Hippocampal formation (tissue), 2 donors: ENCODE measurements at places on chromosomes 6 and 20.

- DNase-seq = no peak
Measured at GRCh38 chr6:46262928-46263706, 92.3 kb upstream of the ENPP5 start.

DNA sequence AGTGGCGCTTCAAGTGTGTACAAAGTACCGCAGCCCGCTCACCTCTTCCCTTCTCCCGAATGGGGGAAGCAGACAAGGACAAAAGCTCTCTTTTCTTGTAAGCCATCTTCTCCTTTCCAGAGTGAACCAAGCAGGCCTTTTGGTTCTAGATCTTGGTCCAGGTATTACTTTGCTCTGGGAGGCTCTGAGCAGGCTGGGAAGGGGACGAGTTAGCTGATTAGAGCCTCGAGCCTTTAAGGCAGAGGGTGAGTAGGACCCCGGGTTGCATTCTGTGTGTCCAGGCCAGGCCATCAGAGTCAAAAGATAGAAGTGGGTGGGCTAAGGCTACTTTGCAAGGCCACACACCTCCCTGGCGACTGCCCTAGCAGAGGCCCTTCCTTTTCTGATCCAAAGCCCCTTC is 57.6 kb downstream of the GTF2H5 start:
- no peak for DNase-seq

DNA sequence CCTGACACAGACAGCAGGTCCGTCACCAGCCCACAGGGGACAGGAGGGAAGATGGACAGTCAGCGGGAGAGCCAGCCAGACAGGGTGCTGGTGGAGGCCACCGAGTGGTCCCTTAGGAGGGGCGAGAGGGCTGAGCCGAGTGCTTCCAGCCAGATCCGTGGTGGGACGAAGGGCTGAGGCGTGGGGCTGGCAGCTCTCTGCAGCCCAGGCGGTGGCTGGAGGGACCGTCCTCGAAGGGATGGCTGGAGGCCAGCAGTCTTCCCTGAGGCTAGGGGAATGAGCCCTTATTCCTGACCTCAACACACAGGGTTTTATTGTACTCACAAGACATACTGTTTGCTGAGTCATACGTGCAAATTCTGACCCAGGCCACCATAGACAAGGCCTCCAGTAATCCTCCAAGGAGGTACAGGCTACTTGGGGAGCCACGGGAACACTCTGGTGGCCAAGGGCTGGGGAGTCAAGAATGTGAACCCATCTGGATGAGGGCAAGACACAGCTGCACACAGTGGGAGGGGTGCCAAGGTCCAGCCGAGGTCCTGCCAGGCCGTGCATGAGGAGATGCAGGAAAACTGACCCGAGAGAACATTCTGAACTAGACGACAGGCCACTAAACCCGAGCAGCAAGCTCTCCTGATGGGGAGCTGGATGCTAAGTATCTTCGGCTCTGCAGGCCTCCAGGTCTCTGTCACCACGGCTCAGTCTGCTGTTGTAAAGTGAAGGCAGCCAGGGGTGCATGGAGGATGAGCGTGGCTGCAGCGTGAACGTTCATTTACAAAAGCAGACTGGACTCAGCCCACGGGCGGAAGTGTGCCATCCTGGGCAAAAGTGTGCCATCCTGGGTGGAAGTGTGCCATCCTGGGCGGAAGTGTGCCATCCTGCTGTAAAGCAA is 242.5 kb downstream of the TTLL2 start:
- no peak for DNase-seq

DNA sequence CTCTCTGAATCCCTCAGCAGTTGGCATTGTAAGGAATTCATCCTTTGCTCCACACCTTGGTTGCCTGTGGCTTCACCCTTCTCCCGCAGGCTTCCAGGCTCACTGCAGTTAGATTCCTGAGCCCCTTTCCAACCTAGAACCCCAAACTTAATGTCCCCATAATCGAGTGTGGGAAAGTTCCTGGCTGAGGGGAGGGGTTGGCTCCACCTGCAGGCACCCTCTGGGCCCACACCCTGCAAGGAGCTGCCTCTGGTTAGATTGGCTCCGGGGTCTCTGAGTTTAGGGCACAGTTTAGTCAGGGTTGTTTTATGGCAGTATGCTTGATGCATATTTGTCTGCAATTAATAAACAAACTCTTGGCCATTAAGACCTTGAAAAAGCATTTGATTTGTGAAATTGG is 63.4 kb downstream of the MTHFD1L start:
- DNase-seq = no peak

DNA sequence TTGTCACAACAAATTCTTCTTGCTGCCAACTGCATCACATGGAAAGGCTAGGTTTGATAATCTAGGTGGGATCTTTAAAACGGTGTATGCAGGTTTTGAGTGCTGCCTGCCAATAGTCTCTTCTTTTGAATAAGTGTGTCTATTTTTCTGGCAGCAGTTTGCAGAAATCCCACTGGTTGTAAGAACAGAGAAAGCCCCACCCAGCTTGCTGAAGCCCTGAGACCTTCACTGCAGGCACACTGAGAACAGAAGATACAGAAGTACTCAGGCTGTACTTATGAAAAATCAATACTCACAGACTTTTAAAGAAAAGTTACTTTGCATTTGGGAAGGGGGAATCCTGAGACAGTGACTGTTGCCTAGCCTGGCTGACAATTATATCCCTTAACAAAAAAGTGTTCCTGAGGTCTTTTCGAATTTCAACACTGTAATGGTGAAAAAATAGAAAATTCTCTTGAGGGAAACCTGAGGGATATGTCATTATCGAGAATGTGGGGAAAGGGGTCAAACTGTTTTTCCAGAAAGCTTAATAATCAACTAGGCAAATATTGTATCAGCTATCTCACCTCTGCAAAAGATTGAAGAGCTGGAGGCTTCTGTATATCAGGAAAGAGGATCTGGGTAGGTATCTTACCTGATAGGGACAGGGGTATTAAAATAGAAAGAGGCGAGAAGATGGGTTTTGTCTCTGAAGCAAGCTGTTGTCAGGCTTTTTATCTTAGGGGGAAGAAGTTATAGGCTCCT is 199.9 kb downstream of the LRFN2 start:
- DNase-seq = no peak

GRCh38 chr6:34096814-34097213 is 49.1 kb downstream of the GRM4 start:
- DNase-seq = no peak

- no peak for DNase-seq
Measured at GRCh38 chr6:102229271-102229670, 835.8 kb downstream of the GRIK2 start.

DNA sequence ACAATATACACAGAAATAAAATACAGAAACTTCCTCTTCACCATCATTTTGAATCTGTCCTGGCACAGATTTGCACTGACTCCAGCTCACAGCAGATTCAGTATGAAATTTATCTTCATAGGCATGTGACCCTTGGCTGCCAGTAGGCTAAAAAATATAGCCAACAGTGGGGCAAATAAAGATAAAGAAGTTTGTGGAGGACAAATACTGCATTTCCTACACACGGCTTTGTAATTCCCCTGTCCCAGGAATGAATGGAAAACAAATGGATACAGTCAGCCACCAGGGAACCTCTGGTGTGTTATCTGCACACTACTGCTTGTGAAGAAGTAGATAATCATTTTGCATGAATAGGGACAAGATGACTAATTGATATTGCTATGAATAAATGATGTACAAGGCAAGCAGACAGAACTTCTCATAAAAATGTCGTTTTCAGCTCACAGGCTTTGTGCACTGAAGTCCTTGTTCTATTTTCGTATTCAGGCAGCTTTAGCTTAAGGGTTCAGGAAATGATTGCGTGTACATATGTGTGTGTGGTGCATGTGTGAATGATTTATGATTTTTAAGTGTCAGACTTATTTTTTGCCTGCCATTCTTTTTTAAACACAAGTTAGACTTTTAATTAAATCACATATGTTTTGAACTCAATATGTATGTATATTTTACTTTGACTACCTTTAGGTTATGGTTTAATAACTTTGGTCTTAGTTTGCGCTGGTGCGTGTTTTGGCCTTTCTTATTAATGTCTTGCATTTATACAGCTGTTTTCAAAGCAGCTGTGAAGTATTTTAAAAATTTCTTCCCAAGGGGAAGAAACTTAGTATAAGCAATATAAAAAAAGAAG is 543.8 kb upstream of the JAG1 start:
- no peak for DNase-seq

DNA sequence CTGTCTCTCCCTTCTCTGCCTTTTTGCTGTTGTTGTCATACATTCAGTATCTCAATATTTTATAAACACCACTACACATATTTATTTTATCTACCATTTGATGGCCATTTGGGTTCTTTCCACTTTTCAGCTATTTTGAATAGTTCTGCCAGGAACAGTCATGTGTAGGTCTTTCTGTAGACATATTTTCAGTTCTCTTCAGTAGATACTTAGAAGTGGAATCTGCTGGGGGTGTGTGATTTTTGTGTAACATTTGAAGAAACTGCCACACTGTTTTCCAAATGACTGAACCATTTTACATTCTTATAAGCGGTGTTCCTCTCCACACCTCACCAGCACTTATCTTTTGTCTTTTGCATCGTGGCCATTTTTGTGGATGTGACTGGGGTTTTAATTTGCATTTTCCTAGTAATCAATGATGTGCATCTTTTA is 197.7 kb downstream of the ARID1B start:
- no peak for DNase-seq

DNA sequence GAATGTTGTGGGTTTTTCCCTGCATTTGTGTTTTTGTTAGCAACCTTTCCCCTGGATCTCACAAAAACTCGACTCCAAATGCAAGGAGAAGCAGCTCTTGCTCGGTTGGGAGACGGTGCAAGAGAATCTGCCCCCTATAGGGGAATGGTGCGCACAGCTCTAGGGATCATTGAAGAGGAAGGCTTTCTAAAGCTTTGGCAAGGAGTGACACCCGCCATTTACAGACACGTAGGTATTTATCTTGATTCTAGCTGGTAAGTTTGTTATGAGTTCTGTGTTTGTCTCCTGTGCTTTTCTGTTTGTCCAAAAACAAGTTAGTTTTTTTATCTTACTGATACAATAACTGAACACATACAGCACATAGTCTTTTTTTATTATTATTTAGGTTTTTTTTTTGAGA is 3.0 kb downstream of the SLC25A27 start:
- DNase-seq = no peak
